Activated naive CD4-positive, alpha-beta T cell treated with anti-CD3 and anti-CD28 coated beads, Interleukin-2, amount 10 ng/mL, durations not matched to agents 5 hours and 36 hours (primary cell): ENCODE measurements at places on chromosomes 12 and 14. TPM values are rescaled to one million over a fixed set of nuclear protein-coding genes. Genes with fewer than 3 reads are reported as not detected.

Gene RNASE7
- total RNA-seq: not detected

Gene SIX4
- total RNA-seq: not detected

Gene PIWIL1
- not detected for total RNA-seq

Gene MMP19
- total RNA-seq: not detected

Gene COQ5
- 27.6 TPM for total RNA-seq
